Endothelial cell of umbilical vein (primary cell): ENCODE measurements at places on chromosomes 13 and 19. TPM values are rescaled to one million over a fixed set of nuclear protein-coding genes. Genes with fewer than 3 reads are reported as not detected.

DNA sequence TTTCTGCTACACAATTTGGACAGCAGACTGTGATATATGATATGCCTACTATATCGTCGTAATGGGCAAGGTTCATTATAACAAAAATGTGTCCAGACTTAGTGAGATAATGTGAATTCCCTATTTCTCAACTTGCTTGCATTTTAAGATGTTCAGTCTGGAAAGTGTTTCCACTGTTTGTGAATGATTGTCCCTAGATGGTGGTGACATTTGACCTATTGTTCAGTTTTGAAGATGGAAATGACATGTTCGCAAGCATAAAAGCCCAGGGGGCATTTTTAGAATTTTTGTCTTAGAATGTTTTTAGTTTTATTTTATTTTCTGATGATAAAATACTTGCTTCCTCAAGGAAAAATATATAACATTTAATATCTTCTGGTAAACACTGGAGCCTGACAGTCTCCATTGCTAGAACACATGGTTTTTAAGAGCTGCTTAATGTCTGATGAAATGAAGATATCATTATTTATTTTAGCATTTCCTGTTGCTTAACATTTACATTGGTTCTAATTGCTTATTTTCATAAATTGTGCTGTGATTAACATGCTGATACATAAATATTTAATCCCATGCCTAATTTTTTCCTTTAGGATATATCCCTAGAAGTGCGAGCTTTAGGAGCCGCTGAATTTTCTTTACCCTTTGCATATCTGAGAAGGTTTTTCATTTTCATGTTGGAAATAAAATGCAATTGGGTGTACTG, 27.1 kb downstream of the MBNL2 start:
- peaks cover 63% of the 10 kb centered on the region for H3K4me1 ChIP-seq
- H3K27me3 ChIP-seq, result no peaks in the 10 kb centered on the region
- DNase-seq, result no peak
- no peak overlapping the region for H3K4me3 ChIP-seq
- H3K27ac ChIP-seq, result peak overlapping the region; percentile 39

DNA sequence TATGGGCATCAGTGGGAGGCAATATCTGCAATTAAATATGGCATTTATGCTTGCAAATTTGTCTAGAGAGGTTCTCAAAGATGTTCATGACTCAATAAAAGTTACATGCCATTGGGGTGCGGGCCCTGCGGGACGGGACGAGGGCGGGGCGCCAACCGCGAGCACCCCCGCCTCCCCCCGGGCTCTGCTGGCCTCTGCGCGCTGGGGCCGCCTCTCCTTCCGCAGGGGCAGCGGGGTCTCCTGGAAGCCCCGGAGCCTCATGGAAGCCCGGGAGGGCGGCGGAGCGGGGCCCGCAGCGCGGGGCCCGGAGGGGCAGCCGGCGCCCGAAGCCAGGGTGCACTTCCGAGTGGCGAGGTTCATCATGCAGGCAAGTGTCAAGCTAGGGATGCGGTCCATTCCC, 179.2 kb downstream of the TPTE2 start:
- no peak overlapping the region for H3K27ac ChIP-seq
- DNase-seq, result no peak
- no peak overlapping the region for H3K4me3 ChIP-seq
- H3K4me1 ChIP-seq, result no peaks in the 10 kb centered on the region
- H3K36me3 ChIP-seq, result no peaks in the 10 kb centered on the region
- H3K27me3 ChIP-seq, result no peaks in the 10 kb centered on the region

DNA sequence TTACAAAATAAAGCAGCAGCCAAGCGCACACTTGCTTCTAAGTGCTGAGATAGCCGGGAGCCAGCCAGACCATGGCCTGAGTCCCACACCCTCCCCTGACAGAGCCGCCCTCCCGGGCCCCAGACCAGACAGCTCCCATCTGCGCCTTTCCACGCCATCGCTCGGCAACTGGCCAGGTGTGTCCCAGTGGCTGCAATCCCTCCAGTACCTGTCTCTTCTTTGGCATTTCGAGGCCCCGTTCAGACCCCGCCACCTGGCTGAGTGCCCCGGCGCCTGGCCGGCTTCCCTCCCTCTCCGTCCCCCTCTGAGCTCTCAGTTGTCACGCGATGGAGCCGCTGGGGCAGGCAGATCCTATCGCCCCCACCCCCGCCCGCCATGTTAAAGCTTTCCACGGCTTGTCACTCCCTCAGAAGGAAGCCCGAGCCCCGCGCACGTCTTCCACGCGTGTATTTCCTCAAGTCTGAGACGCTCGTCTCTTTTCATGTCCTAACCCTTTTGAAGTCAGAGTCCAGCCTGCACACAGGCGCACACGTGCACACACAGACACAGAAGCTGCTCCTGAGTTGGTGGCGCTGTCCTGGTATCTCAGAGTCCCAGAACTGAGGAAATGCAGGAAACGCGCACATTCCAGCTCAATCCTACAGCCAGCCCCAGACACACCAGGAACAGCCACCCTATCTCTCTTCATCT, 7.9 kb downstream of the MLLT1 start:
- H3K4me1 ChIP-seq, result peaks cover 59% of the 10 kb centered on the region
- peaks cover 9% of the 10 kb centered on the region for H3K36me3 ChIP-seq
- DNase-seq, result peak; percentile 72
- H3K27ac ChIP-seq, result peak overlapping the region; percentile 90

GRCh38 chr19:45423033-45423588, 606 bp downstream of the ERCC1 start:
- H3K4me3 ChIP-seq, result peak overlapping the region; percentile 69
- H3K4me1 ChIP-seq, result peaks cover 30% of the 10 kb centered on the region
- H3K36me3 ChIP-seq, result peaks cover 2% of the 10 kb centered on the region
- H3K27me3 ChIP-seq, result no peaks in the 10 kb centered on the region
- DNase-seq, result no peak
- peak overlapping the region; percentile 100 for H3K27ac ChIP-seq

DNA sequence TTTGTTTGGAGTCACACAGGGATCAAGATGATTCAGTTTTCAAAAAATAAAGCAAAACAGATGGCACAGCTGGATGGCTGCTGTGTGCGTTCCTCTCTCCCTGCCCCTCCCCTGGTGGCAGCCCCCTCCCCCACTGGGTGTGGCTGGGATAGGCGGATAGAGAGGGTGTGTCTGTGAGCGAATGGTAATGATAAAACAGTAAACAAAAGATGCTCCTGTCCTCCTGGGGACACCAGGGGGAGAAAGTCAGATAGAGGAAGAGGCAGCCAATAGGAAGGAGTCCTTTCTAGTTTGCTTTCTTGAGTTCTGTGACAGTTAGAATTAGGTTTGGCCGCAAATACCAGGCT, 6.5 kb downstream of the TMEM255B start:
- peaks cover 13% of the 10 kb centered on the region for H3K4me1 ChIP-seq
- no peaks in the 10 kb centered on the region for H3K27me3 ChIP-seq
- H3K36me3 ChIP-seq, result peaks cover 40% of the 10 kb centered on the region
- no peak overlapping the region for H3K4me3 ChIP-seq
- H3K27ac ChIP-seq, result no peak overlapping the region

DNA sequence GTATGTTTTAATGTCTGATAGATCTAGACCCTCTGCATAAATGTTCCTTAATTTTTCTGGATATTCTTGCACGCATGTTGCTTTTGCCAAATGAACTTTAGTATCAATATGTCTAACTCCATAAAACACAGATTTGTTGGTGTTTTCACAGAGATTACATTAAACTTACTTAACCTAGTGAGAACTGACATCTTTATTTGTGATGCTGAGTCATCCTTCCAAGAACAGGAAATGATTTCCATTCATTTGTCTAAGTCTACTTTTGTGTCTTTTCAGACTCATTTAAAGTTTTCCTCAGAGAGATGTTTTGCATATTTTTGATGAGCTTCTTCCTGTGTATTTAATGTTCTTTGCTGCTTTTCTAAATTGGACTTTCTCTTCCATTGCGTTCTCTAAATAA, 184.0 kb downstream of the SLC7A1 start:
- H3K4me1 ChIP-seq, result no peaks in the 10 kb centered on the region
- no peak for DNase-seq
- no peaks in the 10 kb centered on the region for H3K36me3 ChIP-seq
- no peaks in the 10 kb centered on the region for H3K27me3 ChIP-seq
- no peak overlapping the region for H3K27ac ChIP-seq

- H3K4me3 ChIP-seq, result no peak overlapping the region
- H3K36me3 ChIP-seq, result no peaks in the 10 kb centered on the region
- no peak overlapping the region for H3K27ac ChIP-seq
- H3K4me1 ChIP-seq, result no peaks in the 10 kb centered on the region
Observed at GRCh38 chr13:90438576-90438975, 908.9 kb upstream of the MIR17HG start.

DNA sequence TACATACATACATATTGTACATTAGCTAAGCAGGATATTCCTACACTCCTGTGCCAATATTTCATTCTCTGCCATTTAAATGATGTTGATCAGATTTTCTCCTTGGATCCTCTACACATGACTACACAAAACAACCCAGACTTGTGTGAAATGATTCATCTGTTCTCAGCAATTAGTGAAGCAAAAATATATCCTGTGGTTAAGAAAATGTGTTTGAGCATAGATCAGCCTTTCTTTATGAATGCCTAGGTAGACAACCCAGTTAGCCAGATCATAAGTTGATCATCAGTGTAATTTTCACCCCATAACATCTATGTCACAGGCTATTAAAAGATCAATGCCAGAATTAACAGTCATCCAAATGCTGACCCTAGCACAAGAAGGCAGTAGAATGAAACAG, 275.2 kb upstream of the EDNRB start:
- no peaks in the 10 kb centered on the region for H3K4me1 ChIP-seq
- no peak overlapping the region for H3K4me3 ChIP-seq
- H3K27ac ChIP-seq, result no peak overlapping the region
- no peak for DNase-seq

GRCh38 chr13:68292601-68293000, 1062.5 kb upstream of the PCDH9 start:
- H3K27ac ChIP-seq, result no peak overlapping the region
- no peaks in the 10 kb centered on the region for H3K4me1 ChIP-seq
- H3K36me3 ChIP-seq, result no peaks in the 10 kb centered on the region
- H3K27me3 ChIP-seq, result no peaks in the 10 kb centered on the region
- no peak for DNase-seq
- no peak overlapping the region for H3K4me3 ChIP-seq

DNA sequence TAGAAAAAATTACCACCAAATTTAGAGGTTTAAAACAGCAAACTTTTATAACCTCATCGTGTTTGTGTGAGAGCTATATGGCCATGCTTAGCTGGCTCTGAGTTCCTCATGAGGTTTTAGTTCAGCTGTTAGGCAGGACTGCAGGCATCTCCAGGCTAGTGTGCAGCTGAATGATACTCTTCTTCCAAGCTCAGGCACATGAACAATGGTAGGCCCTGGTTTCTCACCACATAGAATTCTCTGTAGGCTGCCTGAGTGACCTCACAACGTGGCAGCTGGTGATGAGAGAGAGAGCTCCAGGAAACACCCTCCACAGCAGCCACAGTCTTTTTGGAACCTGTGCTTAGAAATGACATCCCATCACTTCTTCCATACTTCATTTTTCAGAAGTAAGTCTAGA, 540.6 kb upstream of the MIR17HG start:
- H3K4me3 ChIP-seq, result no peak overlapping the region
- H3K27ac ChIP-seq, result no peak overlapping the region
- H3K4me1 ChIP-seq, result no peaks in the 10 kb centered on the region
- H3K36me3 ChIP-seq, result no peaks in the 10 kb centered on the region
- DNase-seq, result no peak
- no peaks in the 10 kb centered on the region for H3K27me3 ChIP-seq

- H3K4me1 ChIP-seq, result no peaks in the 10 kb centered on the region
- H3K27me3 ChIP-seq, result peaks cover 10% of the 10 kb centered on the region
- peak; percentile 63 for DNase-seq
- H3K27ac ChIP-seq, result no peak overlapping the region
Observed at GRCh38 chr19:42440357-42441048, 2.2 kb downstream of the CXCL17 start.

DNA sequence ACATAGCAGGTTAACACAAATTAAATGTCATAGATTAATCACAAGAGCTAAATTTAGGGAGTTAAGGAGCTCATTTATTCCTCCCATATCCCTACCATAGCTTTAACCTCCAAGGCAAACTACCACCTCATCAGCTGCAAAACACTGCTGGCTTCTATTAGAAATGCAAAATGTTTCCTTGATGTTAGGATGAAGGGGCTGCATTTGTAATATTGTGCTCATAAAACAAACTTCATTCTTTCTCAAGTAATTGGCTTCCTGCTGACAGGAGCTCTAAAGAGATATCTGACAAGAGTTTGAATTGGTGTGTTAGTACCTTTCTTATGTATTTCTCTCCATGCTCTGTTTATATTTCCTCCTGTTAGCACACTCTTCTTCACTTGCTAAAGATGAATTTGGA, 152.1 kb downstream of the OLFM4 start:
- DNase-seq, result no peak
- no peaks in the 10 kb centered on the region for H3K27me3 ChIP-seq
- no peaks in the 10 kb centered on the region for H3K36me3 ChIP-seq
- no peak overlapping the region for H3K4me3 ChIP-seq
- no peaks in the 10 kb centered on the region for H3K4me1 ChIP-seq

DNA sequence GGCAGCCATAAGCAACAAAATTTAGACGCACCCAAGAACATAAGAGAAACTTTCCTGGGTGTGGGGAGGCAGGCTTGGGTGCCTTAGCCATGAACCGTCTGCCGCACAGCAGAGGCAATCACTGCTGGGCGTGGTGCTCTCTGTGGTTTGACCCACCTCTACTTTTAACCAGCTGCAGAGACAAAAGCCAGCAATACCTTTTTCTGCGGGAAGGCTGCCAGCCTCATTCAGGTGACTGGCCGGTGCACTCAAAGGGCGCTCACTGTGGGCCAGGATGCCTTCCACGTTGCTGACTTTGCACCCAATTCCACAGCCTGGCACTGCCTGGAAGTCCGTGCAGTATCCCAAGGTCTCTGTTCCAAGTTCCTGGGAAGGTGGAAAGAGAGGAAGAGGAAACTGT, 69.1 kb downstream of the ATP7B start:
- H3K27me3 ChIP-seq, result no peaks in the 10 kb centered on the region
- no peak for DNase-seq
- H3K4me1 ChIP-seq, result no peaks in the 10 kb centered on the region
- no peak overlapping the region for H3K27ac ChIP-seq
- no peak overlapping the region for H3K4me3 ChIP-seq

- no peaks in the 10 kb centered on the region for H3K36me3 ChIP-seq
- peak; percentile 36 for DNase-seq
- H3K4me3 ChIP-seq, result peak overlapping the region; percentile 73
- peaks cover 19% of the 10 kb centered on the region for H3K4me1 ChIP-seq
- no peaks in the 10 kb centered on the region for H3K27me3 ChIP-seq
Observed at GRCh38 chr19:662207-662961, 630 bp downstream of the RNF126 start.

The PLK5 gene
- not detected in 2 replicates for total RNA-seq

The ATP1A3 gene
- 0.40 TPM in 1 of 2 replicates, not detected in the other for total RNA-seq

The SIGLEC5 gene
- total RNA-seq, result not detected in 2 replicates

The DEDD2 gene
- total RNA-seq, result 19.3 and 19.5 TPM in 2 replicates

The F7 gene
- not detected in 2 replicates for total RNA-seq

The PSG7 gene
- not detected in 2 replicates for total RNA-seq

The CEACAM6 gene
- not detected in 2 replicates for total RNA-seq

The TPM4 gene
- total RNA-seq, result 875 and 924 TPM in 2 replicates

The KLF5 gene
- 1.7 and 1.9 TPM in 2 replicates for total RNA-seq

The SEMA6B gene
- 166 and 176 TPM in 2 replicates for total RNA-seq
